ENCODE measurements at places on chromosomes 7 and 10.

- DNase-seq: no peak
These were observed 20.3 kb downstream of the CCDC126 start for GRCh38 chr7:23617482-23617881.

DNA sequence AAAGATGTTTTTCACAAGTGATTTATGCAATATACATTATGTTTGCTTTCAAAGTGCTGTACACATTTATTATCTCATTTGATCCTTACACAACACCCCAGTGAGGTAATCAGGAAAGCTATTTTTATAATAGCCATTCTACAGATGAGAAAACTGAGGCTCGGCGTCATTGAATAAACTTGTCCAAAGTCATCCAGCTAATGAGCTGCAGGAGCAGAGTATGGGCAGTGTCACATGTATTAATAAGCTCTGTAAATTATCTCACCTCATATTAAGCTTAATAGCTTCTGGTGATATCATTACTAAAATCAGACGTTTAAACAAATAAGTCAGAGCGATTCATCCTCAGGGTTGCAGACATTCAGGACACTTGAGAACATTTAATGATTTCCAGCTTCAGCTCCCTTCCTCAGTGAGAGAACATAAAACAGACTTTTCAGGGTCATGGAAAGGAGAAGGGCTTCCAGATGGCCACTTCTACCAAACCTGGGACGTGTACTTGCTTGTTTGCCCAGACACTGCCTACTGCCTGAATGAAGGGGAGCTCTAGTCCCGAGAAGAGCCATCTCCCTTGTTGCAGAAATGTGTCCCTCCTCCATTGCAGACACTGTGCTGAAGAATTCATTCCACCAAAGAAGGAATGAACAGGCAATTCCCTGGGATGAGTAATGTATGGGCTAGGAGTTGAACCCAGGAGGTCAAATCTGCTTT lies 20.5 kb upstream of the FZD1 start:
- no peak for DNase-seq

- DNase-seq: no peak
These were observed 181.5 kb upstream of the TRIM24 start for GRCh38 chr7:138278601-138279000.

GRCh38 chr10:79292026-79292766 lies 55.1 kb upstream of the PPIF start:
- DNase-seq: no peak

DNA sequence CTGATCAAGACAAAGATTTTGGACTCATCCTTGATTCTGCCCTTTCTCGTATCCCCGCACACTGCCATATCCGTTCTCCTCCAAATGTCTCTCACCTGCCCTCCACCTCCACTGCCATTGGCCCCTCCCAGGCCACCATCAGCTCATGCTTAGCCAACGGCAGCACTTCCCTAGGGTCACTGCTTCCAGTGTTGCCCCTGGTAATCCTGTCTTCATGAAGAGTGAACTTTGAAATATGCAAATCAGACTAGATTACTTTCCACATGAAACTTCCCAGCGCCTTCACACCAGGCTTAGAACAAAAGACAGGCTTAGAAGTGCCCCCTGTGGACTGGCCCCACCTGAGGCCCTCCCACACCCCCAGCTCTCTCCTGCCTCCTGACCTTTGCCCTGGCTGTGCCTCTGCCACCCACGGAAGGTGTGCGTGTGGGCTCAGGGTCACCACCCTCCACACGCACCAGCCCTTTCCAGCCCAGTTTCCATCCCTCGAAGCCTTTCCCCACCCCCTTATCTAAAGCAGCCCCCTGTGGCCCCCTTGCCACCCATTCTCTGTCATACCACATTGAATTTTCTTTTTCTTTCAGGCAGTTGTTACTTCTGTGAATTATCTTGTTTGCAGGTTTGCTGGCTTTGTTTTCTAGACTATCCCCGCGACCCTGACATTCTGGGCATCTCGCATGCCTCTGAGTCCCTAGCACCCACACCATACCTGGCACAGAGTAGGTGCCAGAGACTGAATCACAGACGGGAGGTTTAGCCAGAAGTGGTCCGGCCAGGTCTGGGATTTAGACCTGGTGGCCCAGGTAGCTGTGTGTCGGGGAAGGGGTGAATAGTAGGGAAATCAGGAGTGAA lies 26.8 kb upstream of the C10orf53 start:
- DNase-seq: no peak

DNA sequence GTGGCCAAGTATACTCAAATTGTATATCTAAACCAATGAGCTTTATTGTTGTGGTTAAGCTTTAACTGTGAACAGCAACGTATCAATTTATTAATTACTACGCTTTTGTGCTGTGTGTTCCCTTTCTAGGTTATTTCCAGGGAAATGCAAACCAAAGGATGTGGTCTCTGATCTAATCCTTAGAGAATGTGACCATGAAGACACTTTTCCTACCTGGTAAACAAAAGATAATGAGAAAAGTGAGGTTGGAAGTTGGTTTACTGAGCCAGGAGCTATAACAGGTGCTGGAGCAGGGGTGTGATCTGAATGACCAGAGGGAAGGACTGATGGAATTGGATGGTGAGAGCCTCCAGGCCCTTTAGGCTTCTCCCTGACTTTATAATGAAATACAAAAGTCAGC lies 25.4 kb upstream of the CALU start:
- no peak for DNase-seq

DNA sequence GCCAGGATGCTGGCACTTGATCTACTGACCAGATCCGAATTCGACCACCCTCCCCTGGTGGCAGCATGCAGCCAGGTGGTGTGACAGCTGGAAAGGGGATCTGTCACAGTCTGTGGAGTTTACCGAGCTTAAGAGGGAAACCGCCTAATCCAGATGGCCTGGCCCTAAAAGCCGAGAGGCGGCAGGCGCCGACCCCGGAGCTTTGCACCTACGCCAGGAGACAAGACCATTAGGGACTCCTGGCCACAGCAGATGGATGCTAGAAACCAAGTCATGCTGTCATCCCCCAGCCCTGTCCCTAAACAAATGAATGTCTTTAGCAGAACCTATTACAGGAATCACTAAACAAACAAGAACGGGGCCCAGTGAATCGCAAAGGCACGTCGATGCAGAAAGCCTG lies 27.7 kb downstream of the RCC1L start:
- DNase-seq: no peak

- DNase-seq: no peak
These were observed 53.2 kb downstream of the ABI1 start for GRCh38 chr10:26807532-26807931.

DNA sequence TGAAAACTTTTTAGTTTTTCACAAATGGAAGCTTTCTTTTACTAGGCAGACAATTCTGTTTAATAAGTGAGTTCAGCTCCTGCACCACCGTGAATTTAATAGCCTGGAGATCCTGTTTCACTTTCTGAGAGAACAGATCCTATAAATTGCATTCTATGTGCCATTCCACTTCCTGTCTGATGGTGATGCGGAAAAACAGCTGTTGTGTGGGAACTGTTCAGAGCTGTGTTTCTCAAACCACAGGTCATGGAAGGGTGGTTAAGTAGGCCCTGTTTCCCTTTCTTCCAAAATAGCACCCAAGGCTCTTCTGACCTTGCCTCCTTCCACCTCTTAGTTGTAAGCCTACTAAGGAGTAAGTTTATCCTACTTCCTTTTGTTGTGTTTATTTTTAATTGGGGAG lies 97.2 kb upstream of the DKK1 start:
- DNase-seq: no peak

- DNase-seq: no peak
These were observed 42.9 kb upstream of the KLF6 start for GRCh38 chr10:3827768-3828403.

DNA sequence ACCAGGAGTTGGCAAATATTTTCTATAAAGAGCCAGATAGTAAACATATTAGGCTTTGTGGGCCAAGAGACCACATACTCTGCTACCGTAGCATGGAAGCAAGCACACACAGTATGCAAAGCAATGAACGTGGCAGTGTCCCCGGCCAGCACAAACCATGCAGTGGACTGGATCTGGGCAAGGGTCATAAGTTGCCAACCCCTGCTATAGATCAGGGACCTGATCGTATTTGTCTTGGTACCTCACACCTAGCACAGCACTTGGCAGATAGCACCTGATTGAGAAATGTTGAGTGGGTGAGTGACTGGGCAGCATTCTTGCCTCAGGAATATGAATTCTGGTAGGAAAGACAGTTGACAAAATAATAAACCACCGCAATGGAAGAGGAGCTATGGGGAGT lies 331.9 kb downstream of the FGFR2 start:
- DNase-seq: no peak

DNA sequence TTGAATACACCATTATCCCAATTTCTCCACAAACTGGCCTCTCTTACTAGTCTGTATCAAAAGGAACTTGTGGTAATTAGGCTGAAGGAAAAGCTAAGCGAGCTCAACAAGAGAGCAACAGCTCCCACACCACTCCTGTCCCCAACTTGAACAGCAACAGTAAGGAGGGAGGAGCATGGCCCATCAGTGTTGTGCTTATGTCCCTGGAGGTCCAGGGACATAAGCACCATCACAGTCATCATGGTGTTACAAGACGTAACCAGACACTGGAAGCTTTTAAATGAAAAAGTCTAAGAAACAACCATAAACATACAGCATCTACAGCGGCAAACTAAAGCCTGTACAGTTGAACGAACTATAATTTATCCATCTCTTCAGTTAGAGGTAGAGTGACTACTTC lies 989 bp downstream of the ERLIN1 start:
- DNase-seq: no peak

DNA sequence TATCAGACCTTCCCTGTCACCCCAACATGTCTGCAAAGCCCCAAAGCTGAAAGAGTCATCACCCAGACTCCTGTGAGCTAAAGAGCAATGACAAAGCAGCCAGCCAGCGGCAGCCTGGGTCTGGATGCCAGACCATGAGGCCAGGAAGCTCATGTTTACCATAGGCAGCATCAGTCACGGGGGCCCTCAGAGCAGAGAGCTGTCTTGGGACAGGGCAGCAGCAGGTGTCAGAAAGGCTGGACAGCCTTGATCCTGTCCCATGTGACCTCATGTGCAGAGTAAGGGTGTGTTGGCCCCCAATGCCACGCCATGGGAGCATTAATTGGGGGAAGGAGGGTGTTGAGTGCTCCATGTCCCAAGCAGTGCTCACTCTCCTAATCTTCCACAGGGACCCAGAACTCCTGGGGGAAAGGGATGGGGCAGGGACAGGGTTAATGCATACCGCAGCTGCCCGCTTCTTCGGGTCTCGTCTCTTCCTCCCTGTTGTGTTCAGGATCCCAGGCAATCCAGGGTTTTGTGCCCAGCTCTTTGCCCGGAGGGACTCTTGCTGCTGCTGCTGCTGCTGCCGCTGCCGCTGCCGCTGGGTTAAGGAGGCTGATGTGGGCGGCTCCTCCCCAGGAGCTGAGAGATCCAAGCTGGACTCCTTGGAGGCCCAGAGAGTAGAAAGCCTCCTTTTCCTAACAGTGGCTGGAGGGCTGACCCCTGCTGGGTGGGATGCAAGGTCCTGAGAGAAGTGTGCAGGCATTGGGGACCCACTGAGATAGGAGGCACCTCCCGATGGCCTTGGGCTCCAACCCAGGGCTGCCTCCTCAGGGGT lies 7.1 kb downstream of the CCDC201 start:
- no peak for DNase-seq

- DNase-seq: no peak
These were observed 133.7 kb downstream of the LHPP start for GRCh38 chr10:124595143-124595883.

DNA sequence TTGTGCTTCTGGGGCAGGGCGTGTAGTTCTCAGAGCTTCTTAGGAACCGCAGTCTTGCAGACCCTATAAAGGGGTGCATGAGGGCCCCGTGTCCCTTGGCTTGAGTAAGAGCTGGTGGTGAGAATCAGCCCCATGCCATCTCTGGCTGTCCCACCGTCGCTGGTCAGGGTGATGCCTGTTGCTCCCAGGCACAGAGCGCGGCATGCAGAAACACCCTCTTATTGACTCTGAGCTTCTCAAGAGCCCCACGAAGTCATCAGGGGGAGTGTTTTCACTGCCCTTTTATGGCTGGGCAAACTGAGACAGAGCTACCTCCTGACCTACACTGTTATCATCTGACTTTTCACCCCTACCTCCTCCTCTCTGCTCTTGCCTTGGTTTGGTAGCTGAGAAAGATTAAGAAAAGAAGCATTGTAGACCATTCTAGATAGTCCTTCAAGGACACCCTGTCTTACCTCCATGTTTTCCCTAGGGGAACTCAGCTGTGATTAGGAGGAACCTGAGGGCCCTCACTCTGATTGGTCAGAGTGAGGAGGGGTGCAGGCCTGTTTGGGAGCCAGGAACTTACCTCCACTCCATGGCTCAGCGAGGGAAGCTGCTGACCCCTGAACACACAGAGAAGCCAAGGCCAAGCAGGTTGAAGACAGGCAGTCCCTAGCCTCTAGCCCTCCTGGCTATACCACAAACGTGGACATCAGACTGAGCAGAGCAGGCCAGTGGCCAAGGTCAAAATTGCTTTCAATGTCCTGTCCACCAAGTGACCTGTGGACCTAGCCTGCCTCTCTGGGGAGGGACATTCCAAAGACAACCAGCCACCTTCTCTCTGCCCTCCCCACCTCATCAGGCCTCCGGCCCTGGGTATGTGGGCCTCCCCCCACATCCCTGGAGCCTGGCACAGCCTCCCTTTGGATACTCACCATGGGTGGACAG lies 17.6 kb downstream of the UNC5B start:
- DNase-seq: no peak

DNA sequence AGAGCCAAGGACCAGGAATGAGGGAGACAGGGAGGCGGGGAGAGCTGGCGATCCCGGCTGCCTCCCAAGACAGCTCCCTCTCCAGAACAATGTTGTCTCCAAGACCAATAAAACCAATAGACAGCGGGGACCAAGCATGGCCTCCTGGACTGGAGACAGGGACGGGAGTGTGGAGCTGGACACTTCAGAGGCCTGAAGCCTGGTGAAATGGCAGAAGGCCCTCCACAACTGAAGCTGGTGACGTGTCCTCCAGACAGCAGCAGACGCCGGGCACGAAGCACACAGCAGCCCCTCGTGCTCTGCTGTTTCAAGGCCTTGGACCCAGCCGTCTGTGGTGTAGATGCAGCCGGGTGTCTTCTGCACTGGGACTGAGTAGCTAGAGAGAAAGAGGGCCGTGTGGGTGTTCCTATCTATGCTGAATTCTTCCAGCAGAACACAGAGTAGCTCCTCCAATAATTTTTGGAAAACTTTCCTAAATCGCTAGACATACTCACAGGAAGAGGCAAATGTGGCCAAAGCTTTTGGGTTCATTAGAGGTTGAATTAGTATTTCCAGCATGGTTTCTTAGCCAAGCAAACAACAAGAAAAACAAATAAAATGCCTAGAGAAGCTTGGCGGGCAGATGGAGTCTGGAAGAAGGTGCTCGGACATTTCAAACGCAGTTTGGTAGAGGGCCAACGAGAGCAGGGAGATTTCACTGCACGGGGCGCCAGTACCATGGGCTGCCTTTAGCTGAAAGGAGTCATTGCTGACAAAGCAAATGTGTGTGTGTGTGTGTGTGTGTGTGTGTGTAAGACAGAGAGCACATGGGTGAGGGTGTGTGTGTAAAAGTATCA lies 570.4 kb downstream of the TCERG1L start:
- DNase-seq: no peak

DNA sequence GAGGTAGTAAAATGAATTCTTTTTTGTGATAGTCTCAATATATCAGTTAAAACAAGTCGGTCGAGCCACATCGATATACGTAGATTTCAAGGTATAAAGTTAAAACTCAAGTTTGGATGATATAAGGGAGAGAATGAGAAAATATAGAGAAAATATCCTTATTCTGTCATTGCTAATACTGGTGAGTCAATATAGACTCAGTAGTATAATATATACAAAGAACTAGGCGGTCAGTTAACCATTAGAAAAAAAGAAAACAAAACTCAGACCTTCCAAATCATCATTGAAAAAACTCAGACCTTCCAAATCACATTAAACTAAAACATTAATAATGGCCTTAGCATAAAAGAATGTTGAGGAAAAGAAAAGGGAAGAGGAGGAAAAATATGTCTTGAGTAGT lies 817.1 kb upstream of the IGFBP3 start:
- DNase-seq: no peak

- no peak for DNase-seq
These were observed 96.6 kb downstream of the AVL9 start for GRCh38 chr7:32591938-32592337.

Measured in activated gamma-delta T cell treated with anti-CD3 and anti-CD28 coated beads, Interleukin-2, amount 50 U/mL, for 16 hours (primary cell).